ENCODE measurements at places on chromosomes 1 and 21.

GRCh38 chr1:30036229-30036547 lies 687.2 kb downstream of the MATN1 start:
- DNase-seq: no peak

GRCh38 chr1:32770221-32770731 lies 46.9 kb downstream of the YARS1 start:
- DNase-seq: no peak

DNA sequence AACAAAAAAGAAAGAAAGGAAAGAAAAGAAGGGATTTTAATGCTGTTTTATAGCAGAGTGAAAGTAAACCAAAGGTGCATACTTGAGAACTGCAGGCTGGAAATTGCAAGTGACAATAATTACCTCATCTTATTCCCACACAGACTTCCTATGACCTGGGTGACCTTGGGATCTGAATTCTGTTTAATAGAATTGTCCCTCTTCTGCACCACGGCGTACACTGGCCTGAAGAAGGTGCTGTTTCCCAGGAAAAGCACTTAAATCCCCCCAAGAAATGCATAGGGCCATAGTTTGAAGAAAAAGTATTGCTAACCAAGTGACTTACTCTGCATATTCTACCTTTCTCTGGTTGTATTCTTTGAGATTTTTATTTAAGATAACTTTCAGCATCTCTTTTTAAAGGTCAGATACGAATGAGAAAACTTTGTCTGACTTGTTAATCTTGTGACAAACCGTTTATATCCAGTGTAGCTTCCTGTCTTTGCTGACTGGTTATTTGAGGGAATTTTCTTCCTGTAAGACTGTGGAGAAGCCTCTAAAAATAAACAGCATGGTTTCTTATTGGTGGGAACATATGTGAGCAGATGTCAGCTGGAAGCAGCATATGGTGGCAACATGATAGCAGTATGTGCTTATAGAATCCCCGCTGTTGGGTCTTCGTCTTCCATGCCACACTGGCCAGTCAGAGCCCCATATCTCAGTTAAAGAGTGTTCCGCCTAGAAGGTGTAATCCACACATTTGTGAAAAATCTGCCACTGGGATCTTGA lies 16.3 kb downstream of the TGFB2 start:
- no peak for DNase-seq

- DNase-seq: peak; percentile 64
These were observed 28.8 kb downstream of the TOR1AIP1 start for GRCh38 chr1:179910934-179911333.

DNA sequence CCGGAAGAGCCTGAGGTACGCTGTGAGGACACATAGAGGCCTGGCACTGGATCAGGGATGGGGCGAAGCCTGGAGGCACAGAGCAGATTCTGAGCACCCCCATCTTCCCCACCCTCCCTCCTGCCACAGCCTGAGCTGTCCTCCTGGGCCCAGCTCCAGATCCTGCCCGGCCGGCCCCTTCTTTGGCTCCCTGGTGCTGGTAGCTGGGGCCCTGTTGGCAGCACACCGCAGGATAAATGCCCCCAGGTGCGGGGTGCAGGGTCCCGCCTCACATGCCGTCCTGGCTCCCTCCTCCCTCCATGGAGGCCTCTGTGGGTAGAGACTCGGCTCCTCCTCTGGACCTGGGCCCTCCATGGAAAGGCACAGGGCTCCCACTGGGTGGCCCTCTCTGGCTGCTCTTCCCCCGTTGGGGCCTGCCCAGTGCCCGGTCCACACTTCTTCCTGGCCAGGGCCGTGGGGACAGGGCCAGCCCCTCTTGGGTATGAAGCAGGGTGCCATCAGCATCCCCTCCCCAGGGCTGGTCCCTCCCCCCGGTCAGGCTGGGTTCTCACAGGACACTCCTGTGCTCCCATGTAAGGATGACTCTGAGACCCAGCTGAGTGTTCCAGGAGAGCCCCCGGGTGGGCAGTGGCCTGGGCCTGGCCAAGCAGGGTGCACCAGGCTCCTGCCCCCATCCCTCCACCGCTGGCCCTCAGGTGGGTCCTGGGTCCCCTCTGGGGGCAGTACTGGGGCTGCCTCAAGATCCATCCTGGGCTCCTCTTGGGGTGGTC lies 1.1 kb upstream of the OBSCN start:
- no peak for DNase-seq

DNA sequence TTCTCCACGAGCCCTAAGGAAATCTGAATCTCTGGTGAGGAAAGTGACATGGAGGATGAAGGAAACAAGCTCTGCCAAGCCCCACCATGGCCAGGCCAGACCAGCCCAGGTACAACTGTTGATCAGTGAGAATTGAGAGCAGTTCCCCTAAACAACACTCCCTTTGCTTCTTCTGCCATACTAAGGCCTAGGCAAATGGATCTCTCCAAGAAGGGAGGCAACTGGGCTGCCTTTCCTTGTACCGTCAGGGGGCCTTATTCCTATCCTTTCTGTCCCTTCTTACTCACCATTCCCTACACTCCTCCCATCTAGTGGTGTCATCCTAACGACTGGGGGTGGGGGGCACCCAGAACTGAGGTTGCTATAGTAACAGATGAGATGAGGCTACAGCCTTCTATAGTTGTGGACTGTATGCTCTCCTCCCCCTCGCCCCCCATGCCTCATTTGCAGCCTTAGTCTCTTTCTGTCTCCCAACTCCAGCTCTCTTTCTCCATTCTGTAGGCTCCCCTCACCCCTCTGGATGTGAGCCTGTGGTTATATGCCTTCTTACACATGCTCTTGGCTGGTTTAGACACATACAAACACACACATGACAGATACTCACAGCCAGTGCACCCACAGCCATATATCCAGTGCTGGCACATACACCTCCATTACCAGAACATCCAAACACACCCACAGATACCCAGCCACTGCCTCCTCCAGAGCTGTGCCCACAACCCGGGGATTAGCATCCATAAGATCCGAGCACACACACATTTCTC lies 3.6 kb downstream of the PEA15 start:
- DNase-seq: no peak

- DNase-seq: no peak
These were observed 2.3 kb upstream of the CTNNBIP1 start for GRCh38 chr1:9912264-9912936.

DNA sequence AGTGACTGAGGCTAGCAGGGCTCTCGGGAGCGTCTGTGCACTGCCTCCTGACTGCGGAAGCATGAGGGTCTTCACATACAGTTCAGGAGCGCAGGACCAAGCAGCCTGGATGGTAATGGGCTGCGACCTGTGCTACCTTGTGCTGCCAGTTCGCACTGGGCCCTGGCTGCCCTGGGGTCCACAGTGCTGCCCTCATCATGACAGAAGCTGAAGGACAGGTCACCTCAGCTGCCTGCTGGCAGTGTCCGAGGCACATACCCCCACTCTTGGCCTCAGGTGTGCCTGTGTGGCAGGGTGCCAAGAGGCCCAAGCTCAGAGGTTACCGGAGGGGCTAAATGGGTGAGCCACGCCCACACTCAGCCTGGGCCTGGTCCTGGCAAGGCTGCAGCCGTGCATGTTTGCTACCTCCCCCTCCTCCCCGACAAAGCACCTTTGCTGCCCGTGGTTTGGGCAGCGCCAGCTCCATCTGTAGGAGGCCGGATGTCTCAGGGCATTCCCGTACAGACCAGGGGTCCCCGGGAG lies 4.4 kb downstream of the JMJD4 start:
- no peak for DNase-seq

- DNase-seq: no peak
These were observed 37.9 kb upstream of the C1orf198 start for GRCh38 chr1:230906226-230906625.

DNA sequence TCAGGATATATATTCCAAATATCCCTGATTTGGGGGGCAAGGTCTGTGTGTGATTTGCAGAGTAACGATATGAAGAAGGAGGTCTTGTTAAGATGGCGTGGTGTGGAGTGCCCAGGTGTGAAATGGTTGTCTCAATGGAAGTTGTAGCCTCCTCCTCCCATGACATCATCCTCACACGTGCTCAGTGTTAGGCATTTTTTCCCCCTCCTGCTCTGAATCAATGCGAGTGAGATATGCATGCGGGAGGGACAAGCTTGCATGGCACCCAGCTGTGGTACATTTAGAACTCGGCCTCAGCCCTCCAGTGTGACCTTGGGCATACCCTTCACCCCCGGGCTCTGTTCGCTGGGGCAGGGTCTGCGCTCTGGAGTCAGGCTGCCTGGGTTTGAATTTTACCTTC lies 55.6 kb downstream of the B3GALT5 start:
- DNase-seq: no peak

GRCh38 chr1:86502721-86503405 lies 34.1 kb downstream of the CLCA1 start:
- DNase-seq: no peak

Measured in GF-D8 (cell line).